IMR-90 (cell line): ENCODE measurements at places on chromosomes 7 and 10.

GRCh38 chr10:89838044-89838615, 136.7 kb downstream of the KIF20B start:
- DNase-seq: no peak

GRCh38 chr7:23334482-23335056, 35.4 kb downstream of the MALSU1 start:
- peak; percentile 99 for DNase-seq

GRCh38 chr10:22003964-22004281, 393 bp upstream of the DNAJC1 start:
- DNase-seq: no peak

DNA sequence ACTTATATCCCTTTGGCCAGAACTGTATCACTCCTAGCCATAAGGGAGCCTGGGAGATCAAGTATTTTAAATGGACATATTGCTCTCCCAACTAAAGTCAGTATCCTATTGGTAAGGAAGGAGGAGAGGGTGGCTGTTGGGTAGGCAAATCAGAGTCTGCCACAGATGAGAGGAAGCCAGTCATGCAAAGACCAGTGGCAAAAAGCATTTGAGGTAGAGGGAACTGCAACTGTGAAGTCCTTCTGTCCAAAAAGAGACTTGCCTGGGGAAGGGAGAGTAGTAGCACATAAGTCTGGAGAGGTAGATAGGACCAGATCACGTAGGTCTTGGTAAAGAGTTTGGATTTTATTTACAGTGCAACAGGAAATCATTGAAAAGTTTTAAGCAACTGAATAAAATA, 8.8 kb upstream of the CCNJ start:
- no peak for DNase-seq

DNA sequence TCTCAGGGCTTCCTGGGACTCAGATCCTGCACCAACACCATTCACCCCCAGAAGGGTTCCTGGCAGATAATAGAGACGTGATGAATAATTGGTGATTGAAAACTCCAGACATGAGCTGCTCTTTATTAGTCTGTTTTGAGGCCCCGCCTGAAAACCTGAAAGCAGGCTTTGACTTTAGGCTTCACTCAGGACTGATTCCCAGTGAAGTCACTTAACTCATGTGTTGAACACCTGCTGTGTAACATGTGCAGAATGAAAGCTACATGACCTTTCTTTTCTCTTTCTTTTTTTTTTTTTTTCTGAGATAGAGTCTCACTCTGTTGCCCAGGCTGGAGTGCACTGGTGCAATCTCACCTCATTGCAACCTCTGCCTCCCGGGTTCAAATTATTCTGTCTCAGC, 8.9 kb downstream of the SPACDR start:
- no peak for DNase-seq

DNA sequence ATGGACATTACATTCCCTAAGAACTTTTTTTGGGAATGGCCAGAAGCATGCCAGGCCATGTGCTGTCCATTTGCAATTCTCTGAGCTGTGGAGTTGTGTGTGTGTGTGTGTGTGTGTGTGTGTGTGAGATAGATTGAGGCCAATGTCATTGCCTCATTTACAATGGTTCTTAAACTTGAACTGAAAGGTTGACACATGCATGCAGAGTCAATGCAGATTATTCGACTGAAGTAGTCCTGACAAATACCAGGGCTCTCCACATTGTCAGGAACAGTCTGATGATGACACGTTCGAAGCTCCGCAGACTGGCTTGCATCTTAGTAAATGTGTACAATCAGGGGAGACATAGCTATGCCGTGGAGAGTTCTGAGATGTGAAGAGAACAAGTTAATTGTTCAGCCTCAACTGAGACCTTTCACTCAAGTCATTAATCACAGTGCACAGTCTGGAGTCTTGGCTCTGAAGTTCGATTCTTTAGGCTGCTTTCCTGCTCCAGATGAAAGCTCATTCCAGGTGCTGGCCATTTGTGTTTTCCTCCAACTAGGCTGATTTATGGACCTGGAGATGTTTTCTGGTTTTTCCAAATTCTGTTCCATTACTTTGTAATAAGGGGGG, 921.9 kb downstream of the LRMDA start:
- no peak for DNase-seq

- DNase-seq: no peak
These were observed 36.6 kb downstream of the ABCB5 start for GRCh38 chr7:20651960-20652544.

DNA sequence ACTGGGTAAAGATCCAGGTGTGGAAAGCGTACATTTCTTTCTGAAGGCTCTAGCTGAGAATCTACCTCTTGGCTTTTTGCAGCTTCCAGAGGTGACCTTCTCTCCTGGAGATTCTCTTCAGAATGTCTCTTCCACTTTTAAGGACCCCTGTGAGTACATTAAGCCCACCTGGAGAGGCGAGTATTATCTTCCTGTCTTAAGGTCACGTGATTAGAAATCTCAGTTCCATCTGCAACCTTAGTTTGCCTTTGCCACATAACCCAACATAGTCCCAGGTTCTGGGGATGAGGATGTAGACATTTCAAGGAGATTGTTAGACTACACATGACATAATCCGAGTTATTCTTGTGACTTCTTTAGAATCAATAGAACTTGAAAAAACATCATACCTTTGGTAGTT, 665.5 kb upstream of the POM121L12 start:
- DNase-seq: no peak

GRCh38 chr10:11838298-11838852, 15.2 kb downstream of the PROSER2 start:
- DNase-seq: no peak

GRCh38 chr10:13787015-13787421, 200.3 kb downstream of the PRPF18 start:
- DNase-seq: peak; percentile 37

GRCh38 chr10:106625751-106626150, 538.8 kb downstream of the SORCS1 start:
- no peak for DNase-seq

DNA sequence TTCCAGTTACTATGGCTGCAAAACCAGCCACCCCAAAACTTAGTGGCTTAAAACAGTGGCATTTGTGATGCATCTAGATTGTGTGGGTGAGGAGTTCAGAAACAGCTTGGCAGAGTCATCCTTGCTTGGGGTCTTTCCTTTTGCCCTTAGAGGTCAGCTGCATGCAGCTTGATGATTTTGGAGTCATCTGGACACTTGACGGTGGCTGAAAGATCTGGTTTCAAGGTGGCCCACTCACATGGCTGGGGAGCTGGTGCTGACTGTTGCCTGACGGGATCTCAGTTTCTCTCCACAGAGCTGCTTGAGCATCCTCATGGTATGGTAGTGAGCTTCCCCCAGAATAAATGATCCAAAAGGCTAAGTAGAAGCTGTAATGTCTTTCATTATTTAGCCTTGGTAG, 191.3 kb upstream of the GALNT17 start:
- no peak for DNase-seq

DNA sequence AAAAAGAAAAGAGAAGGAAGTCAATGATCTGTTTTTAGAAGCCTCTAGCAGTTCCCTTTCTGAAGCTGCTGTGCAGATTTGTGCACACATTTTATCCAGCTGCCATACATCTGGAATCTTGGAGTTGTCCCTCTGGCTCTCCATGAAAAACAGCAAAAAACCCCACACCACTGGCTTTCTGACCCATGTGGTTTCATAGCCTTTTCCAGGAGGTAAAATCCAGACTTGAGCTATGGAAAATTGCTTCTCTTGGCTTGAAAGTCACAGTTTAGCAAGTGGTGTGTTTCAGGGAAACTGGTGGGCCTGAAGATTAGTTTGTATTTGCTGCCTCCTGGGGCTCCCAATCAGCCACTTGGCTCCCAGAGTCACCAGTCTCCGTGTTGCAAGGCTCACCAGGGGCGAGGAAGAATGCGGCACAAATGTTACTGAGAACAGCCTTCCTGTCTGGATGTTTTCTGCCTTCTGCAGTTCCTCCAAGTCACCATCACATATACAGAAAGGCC, 50.1 kb upstream of the ADRB1 start:
- DNase-seq: no peak

- peak; percentile 68 for DNase-seq
These were observed 153.2 kb upstream of the LYZL2 start for GRCh38 chr10:30782537-30783461.

- DNase-seq: peak; percentile 31
These were observed 104.2 kb upstream of the EEPD1 start for GRCh38 chr7:36048902-36049240.

DNA sequence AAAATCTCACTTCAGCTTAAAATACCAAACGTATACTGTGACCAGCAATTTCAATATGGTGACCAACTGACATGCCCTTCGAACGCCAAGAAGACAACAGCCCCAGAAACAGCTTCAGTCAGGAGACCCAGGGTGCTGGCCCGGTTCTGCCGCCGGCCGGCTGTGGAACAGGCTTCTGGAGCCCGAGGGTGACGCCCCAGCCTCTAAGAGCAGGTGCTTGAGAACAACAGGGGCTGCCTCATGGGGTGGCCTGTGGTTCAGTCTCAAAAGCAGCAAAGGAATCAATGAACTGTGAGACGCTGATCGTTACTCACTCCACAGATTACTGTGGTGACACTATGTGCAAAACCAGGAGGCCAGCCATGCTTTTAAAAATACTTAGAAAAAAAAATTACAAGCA, 17.3 kb downstream of the GPER1 start:
- DNase-seq: no peak

- DNase-seq: no peak
These were observed 139.8 kb downstream of the GRID1 start for GRCh38 chr10:86226781-86227201.

GRCh38 chr7:27866828-27867672, 127.1 kb downstream of the TAX1BP1 start:
- DNase-seq: no peak

DNA sequence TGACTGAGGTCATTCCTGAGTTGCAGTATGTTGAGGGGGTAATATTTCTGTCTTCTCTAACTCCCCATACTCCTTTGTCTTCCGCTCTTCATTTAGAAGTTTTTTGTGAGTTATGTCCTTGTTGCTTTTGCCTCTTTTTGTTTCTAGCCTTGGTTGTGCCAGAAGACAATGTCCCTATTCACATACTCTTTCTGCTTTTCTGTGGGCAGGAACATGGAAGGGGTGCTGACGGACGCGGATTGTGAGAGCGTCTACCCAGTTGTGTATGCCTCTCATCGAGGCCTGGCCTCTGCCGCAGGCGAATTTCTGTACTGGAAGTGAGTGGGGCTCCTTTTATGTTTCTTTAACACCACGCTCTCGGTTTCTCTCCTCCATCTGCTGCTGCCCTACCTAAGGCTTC, 20.5 kb downstream of the STAG3 start:
- DNase-seq: no peak

DNA sequence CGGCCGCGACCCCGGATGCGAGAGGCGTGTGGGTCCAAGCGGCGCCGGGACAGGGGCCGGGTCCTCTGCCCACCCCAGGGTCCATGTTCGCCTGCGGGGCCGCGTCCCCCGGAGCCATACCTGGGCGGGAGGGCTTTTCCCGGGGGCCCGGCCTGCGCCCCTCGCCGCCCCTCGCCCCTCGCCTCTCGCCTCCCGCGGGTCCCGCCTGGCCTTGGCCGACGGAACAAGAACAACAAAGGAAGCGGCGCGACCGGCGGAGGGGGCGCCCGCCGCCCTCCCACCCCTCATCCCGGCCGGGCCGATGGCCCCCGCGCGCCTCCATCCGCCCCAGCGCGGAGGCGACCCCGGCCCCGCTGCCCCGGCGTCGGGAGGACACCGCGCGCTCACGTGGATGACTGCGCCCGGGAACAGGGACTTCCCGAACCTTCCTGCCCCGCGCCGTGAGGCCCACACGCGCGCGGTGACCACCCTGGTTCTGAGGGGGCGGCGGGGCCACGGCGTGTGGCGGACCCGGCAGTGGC, 348.2 kb downstream of the DNAJB6 start:
- no peak for DNase-seq
